Cerebellar nuclear complex (tissue), 1 donor: ENCODE measurements at places on chromosomes 4 and X.

DNA sequence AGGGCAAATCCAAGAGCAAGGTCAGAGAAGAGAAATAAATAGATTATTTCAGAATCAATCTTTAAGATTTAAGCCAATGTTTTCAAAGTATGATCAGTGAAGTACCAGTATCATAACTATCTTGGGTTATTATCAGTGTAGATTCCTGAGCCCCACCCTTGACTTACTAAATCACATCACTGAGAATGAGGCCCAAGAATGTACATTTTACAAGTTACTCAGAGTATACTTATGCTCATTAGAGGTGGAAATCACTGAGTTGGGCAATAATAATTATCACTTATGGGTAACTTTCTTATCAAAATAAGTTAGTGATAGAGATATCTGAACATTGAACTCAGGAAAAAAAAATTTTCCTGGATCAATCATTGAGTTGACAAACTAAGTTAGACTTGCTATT is 121.6 kb upstream of the NOCT start:
- DNase-seq: no peak

- DNase-seq: peak; percentile 78
These were observed 47.7 kb downstream of the TIGD2 start for GRCh38 chr4:89158884-89159503.

DNA sequence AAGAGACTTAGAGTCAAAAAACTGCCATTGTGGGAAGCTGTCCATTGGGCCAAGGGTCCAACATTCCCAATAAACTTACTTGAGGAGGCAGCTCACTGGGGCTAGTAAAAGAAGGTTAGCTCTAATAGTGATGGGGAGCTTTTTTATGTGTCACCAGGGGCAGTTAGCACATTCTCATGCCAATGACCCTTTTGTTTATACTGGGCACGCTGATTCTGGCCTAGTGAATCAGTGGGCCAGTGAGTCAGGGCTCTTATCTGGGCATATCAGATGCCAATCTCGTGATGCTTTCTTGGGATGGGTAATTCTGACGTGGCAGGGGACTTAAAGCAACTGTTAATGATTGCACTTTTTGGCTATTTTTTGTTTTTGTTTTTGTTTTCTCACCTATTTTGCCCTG is 27.8 kb downstream of the TCEAL1 start:
- no peak for DNase-seq

DNA sequence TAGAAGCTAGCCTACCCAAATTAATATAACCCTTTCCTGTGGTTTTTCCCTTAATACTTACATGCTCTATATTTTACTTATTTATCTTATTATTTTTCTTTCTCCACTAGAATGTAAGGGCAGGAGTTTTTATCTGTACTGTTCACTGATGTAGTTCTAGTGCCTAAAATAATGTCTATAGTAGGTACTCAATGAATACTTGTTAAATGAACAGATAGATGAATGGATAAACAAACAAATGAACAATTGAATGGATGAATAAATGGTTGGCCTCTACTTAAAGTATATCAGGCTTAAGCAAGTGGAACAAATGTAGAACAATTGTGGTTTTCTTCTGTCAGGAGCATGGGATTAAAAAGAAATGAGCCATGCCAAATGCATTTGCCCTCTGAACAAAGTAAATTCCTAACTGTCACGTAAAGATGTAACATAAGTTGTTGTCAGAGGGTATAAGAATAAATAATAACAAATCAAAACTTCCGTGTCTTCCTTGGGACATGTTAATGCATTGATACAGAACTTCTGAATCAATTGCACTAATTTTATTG is 54.1 kb downstream of the SYTL5 start:
- no peak for DNase-seq

- no peak for DNase-seq
These were observed 168.3 kb downstream of the BTC start for GRCh38 chr4:74625981-74626380.
